Cortex of kidney (tissue), 1 donor: ENCODE measurements at places on chromosomes 6 and 20.

GRCh38 chr6:122736163-122736562 is 43.4 kb upstream of the FABP7 start:
- DNase-seq: no peak

DNA sequence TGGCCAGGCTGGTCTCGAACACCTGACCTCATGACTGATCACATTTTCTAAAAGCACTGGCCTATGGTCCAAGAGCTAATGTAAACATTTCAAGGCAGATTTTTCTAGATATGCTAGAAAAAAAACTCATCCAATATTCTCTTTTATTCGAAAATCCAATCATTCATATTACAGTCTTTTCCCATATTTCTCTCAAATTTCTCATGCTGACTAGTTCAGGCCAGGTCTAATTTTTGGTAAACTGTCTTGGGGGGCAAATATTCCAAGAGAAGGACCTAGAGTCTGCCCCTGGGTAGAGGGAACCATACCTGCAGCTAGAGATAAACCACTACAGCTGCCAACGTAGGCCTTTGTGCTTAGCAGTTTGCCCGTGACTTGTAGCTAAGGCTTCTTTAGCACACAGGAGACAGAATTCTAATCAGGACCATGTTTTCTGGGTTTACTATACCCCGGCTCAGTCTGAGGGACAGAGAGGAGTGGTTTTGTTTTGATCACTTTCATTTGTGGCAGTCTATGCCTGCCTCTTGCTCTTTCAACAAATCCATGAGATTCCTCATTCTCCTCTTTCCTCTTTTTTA is 71.8 kb upstream of the CITED2 start:
- DNase-seq: no peak

DNA sequence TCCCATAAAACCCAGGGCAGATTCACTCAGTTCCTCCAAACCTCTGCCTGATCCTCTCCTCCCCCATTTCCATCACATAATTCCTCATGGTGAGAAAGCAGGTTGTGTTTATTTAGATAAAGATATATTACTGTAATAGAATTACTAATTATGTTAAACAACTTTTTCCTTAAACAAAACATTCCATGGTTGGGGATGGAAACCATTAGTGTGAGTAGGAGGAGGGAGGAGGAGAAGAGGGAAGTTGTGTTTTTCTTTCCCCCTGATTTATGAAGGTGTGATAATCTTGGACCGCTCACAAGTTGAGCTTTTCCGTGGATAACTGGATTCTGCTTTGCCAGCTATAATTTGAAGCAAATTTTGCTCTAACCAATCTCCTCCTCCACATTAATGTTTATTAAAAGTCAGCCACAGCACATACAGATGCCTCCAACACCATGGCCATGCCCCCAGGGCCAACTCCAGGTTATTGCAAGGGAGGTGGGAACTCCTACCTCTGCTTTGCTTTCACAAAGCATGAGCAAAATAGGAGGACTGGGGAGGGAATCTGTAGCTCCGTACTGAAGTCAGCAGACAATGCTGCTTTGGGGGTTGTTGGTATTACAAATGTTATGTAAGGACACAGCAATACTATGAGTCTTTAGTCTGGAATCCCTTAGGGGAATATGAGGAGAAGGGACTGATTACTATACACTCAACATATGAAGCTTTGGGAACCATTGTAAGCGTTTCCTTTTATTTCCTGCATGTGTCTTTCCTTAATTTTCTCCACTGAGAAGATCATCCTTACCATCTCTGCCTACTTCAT is 542.0 kb downstream of the DHX35 start:
- no peak for DNase-seq

GRCh38 chr6:87099472-87099871 is 4.6 kb upstream of the CGA start:
- DNase-seq: no peak

DNA sequence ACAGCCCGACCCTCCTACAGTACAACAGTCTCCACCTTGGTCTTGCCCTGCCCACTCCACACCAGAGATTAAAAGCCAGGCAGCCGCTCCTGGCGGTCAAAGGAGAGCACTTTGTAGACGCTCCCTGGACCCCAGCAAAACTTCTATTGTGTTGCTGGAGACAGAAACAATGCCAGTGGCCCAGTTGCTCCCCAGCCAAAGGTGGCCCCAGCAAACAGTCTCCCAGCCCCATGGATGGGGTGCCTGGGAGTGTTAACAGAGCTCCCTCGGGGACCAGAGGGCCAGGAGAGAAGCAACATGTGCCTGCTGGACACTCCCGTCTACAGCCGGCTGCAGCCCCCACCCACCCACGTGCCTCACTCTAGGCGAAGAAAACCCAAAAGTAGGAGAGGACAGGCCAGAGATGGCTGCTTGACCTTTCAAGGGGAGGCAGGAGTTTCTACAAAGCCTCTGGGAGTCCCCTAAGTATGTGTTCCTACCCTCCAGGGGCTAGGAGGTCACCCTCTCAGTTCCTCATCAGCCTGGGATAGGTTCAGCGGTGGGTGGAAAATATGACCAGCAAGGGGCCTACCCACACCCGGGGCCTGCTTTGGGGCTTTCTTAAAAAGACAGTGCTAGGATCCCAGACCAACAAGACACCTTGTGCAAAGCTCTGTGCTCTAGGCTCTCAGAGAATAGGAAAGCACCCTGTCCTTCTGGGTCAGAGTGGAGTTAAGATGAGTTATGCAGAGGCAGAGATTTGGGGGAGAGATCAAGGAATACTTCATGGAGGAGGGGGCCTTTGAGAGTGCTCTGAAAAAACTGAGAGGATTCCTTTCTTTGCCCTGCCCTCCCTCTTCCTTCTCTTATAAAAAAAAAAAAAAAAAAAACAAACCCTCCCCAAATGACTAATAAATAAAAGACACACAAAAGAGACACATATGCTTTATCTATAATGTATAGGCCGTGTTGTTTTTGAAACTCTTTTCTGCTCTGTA is 19.0 kb upstream of the PREX1 start:
- DNase-seq: no peak

DNA sequence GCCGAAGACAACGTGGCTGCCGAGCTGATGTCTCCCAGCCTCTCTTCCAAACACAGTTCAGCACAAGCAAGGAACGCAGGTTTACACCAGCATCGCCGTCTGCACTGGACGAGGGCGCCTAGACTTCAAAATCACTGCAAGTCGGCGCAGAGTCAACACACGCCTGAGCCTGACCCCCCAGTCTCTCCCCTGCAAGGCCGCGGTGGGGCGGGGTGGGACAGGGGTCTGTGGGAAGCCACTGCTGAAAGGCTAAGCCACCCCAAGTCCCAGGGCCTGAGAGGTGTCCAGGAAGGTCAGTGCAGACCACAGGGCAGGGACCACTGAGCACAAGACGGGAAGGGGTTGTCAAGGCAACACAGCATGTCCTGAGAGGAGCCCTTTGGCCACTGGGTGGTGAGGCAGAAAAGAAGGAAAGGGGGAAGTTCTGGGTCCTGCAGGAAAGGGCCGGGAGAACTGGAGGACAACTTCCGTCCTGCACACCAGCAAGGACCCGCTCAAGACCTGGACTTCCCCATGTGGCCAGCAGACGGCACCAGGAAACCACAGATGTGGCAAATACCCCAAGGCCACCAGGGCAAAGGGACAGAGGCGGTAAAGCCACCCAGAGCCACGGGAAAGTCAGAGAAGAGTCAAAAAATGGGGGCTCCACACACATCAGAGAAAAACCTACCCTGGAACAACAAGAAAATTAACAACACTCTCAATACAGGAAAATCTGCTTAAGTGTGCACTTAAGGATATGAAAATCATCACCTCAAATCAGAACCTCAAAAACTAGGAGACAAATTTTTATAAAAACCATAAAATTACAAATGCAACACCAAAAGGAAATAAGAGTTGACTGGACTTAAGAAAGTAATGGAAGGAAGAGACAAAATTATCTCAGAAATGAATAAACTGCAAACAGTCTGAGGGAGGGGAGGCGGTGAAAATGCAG is 84.8 kb downstream of the TAF4 start:
- no peak for DNase-seq

DNA sequence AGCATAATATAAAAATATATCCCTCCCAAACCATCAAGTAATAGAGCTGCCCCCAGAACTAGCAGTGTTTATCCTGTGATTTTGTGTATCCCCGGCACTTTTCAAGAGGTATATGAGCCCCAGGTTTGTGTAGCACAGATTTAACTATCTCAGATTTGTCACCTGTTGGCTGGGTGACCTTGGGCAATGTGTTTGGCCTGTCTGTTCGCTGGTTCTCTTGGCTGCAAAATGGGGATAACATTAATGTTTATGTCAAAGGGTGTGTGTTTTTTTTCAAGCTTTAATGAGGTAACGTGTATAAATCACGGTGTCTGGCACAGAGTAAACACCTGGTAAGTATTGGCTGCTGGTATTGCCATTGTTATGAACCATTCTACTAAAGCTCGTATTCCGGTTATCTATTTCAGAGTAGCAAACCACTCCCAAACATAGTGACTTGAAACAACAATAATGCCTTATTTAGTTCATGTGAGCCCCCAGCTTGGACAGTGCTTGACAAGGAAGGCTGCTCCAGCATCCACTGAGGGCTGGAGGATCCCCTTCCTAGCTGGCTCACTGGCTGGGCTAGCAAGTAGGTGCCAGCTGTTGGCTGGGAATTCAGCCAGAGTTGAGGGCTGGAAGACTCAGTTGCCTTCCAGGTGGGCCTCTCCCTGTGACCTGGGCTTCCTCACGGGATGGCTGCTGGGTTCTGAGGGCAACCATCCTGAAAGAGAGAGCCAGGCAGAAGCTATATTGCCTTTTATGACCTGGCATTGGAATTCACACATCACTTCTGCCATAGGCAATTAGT is 36.2 kb downstream of the PDRG1 start:
- DNase-seq: no peak

DNA sequence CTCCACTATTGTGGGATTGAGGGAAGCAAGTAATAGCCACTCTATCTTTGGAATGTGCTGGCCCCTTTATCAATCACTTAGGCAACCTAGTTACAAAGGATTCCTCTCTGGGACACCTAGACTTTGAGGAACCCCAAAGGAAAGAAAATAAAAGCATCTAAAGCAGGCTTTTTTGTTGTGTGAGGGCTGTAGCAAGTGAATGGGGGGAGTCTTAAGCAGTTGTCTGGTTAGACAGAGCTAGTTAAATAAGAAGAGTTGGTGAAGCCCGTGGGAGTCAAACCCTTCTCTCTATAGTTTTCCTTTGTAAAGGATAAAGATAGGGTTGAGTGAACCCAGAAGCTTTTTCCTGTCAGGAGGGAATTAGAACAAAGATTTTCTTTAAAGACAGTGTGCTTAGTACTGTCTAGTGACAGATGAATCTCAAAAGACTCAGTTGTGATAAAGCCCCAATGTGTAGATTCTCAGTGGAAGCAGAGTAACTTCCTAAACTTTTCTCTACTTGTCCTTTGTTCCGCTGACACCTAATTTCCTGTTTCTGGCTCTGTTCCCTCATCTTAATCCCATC is 63.3 kb downstream of the HDGFL1 start:
- DNase-seq: no peak

DNA sequence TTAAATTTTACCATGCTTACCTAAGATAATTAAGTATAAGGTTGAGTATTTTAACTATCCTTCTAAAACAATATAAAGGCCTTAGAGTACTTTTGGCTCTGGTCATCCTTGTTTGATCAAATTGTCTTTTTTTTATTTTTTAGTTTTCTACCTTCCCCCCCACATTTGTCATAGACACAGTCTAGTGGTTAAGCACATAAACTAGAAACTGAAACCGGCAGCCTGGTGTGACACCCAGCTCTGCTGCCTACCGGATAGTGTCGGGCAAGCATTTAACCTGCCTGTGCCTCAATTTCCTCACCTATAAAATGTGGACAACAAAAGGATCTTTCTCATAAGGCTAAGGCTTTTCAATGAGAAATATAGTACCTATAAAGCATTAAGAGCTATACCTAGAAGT is 21.6 kb upstream of the TULP4 start:
- no peak for DNase-seq

DNA sequence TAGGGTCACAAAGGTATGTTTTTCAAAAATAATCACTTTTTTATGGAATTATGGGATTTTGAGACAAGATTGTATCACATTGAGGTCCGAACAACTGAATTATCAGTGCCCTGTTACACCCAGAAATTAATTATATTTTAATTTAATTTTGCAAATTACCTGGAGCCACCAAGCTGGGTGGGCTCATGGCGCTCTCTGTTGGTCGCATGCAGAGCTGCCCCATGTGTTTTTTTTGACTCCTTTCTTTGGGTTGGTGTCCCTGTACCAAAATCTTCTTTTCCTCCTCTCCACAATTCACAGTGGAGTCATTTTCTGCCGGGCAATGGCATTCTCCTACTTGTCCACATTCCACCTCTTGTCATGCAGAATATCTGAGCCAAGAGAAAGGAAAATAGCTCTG is 38.9 kb upstream of the FRMD1 start:
- no peak for DNase-seq

DNA sequence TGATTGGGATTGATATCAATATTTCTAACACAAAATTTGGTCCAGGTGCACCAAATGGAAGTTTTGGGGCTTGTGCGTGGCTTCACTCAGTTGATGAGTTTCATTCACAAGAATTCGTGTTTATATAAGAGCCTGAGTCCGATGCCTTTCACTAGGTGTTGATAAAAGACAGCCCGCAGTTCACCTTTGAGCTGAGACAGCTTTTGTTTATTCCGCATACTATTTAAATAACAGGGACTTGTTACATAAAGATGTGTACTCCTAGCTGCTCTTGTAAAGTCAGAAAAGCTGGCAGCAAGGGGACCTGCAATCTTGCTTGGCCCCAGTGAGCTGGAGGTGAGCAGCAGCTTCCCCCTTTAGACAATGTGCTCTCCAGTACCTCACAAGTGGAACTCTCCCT is 19.0 kb upstream of the NRN1 start:
- DNase-seq: no peak

GRCh38 chr6:11938285-11938890 is 73.7 kb upstream of the HIVEP1 start:
- DNase-seq: no peak

- DNase-seq: no peak
Observed at GRCh38 chr20:38926934-38927616, 858 bp downstream of the FAM83D start.

DNA sequence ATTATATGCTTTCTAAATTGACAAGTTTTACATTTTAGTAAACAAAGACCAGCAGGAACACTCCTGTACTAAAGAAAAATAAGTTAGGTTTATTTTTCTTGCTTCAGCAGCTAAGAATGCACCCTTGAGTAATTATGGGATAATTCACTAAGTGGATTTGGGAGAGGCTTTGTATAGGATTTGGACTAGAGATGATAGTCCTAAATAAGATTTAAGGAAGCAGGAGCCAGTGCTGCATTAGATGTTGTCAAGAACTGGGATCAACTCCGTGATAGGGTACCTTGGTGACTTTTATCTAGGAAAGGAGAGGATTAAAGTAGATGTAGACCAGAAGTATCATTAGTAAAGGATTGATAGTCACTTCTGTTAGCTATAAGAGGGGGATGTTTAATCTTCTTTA is 4.1 kb upstream of the C6orf141 start:
- DNase-seq: no peak

GRCh38 chr6:111358454-111358853 is 124.6 kb downstream of the REV3L start:
- DNase-seq: no peak
